ENCODE measurements at places on chromosomes 1 and 21. TPM values are rescaled to one million over a fixed set of nuclear protein-coding genes. Genes with fewer than 3 reads are reported as not detected.

TEX38 gene
- not detected for total RNA-seq

CTTNBP2NL gene
- 0.67 TPM for total RNA-seq

LCE3D gene
- not detected for total RNA-seq

GRCh38 chr1:56566994-56567393 lies 12.4 kb downstream of the PLPP3 start:
- no peak for DNase-seq

DNA sequence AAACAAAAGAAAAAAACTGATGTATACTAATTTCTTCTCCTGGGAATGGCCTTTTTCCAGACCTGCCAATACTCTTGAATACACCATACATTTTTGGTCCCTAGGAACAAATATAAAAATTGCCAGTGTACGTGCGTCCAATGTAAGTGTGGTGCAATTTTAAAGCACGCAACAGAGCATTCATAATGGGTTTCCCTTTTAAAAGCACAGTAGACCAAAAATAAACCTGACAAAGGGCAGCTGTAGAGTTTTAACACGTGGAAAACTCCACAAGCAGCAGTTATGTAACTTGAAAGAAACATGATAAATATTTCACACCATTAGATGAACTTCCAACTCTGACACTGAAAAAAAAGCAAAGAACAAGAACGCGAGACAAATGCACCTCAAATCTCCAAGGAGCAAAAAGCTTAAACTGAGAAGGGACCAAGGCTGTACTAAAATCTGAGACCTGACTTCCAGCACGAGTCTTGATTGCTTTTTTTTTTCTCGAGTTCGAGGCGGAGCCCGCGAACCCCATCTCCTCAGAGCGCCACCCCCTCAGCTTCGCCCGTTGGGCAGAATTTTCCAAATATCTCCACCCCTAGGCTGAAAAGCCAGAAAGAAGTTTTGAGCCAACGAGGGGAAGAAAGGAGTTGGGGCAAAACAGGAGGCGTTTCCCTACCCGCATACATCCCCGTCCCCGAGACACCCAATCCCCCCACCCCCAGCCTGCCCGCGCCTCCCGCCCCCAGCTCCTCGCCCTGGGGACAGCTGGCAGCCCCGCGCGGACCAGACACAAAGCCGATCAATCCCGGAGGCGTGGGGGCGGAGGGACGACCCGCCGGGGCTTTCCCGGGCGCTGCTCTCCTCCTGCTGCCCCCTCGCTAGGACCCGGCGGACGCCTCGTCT lies at the start of gene JAM2:
TSS of gene JAM2 (plus strand) at position 599 of the 891 bp plus-strand sequence. CDS start 564 bp downstream, outside the sequence.
- peak; percentile 68 for DNase-seq

- DNase-seq = no peak
Measured at GRCh38 chr1:206893380-206893779, 3.9 kb upstream of the IL24 start.

DNA sequence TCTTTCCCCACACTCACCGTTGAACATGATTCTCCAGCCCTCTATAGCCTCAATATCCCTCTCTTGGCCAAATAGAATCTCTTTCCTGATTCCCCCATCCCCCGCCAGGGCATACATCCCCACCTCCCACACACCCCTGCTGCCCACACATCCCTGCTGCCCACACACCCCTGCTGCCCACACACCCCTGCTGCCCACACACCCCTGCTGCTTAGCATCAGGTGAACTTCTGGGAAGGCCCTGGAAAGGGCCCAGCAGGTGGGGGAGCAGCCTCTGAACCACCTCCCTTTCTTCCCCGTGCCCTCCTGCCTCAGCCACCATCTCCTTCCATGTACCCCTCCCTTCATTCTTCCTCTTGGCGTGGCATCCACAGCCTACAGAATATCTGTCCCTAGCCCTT lies 15.9 kb upstream of the IFNLR1 start:
- no peak for DNase-seq

- no peak for DNase-seq
Measured at GRCh38 chr1:153546796-153547559, 1.4 kb upstream of the S100A4 start.

DNA sequence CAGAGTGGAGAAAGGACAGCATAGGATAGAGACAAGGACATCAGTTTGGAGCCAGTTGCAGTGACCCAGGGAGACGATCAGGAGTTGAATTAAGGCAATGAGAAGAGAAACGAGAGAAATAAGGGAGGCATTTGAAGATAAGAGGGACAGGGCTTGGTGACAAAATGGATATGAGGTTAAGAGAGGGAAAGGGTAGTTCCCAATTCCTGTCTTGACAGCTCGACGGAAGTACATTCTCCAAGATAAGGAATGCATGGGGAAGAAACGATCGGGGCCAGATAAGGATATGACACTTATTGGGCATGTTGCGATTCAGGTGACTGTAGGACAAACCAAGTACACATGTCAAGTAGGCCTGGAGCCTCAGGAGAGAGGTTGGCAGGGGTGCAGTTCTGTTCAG lies 18.7 kb upstream of the KCNN3 start:
- no peak for DNase-seq

Data from natural killer cell treated with Interleukin-12 subunit alpha and Interleukin-12 subunit beta and Interleukin-15 and Interleukin-18, amount 100 ng/mL, for 72 hours (primary cell).